T-cell (primary cell): ENCODE measurements at places on chromosomes 13 and 19.

DNA sequence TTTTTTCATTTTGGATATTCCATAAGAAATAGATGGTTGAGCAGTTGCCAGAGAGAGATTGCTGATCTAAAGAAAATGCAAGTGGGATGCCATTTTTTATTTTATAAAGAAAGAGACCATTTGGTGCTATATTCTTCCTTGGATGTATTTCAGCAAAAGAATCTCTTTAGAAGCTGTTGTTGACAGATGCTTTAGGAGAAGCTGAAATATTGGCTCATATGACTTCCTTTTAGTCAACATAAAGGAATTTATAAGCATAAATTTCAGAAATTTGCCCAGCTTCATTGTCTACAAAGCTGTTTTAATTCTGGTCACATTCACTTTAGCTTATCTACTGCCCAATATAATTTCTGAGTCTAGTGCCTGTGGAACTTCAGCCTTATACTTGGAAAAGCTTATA lies 36.9 kb downstream of the POLR1D start:
- no peak for DNase-seq

DNA sequence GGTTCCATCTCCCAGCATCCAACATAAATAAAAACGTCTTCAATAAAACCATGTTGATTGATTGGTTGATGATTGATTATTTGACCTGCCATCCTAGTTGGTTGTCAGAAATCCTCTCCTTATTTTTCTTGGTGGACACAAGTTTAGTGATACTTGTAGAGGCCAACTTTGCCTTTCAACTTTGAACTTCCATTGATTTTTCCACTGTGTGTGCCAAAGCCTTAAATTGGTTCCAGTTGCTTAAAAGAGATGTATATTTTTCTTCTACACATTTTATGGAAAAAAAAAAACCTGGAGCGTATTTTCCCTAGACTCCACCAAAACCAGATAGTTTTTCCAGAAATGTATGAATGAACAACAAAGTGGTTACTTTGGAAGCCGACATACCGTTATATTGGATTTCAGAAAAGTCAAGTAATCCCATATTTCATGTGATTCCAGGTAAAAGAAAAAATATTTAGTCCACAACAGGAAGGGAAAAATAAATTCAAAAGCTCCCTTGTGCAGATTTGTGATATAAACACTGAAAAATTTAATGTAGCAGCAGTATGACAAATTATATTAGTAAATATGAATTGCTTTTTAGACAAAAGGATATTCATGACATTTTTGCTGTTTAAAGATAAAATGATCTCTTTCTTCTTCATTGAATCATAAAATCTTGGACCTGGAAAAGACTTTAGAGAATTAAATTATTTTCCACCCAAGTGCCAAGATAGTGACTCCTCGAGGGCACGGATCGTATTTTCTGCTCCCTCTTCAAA lies 85.2 kb downstream of the MBNL2 start:
- DNase-seq: no peak

GRCh38 chr19:33226550-33227241 lies 1.0 kb upstream of the SLC7A10 start:
- no peak for DNase-seq

GRCh38 chr13:111893607-111894443 lies 173.1 kb upstream of the SOX1 start:
- no peak for DNase-seq

- DNase-seq: no peak
Measured at GRCh38 chr13:92574499-92574898, 652.1 kb upstream of the GPC6 start.

DNA sequence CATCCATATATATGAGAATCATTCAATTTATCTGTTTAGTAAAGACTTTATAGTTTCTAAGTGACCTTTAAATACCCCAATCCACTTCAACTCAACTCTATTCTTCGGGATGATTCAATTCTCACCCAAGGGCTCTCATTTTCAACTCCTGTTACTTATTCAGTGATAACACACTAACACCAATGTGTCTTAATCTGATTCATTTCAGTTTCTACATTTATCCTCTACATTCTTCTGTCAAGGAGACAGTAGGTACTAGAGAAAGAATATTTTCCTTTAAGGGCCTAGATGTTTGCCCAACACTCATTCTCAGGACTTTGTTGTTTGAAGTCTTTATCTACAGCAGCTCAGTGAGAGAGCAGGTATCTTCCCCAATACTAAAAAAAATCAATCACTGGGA lies 7.1 kb downstream of the ARGLU1 start:
- no peak for DNase-seq

DNA sequence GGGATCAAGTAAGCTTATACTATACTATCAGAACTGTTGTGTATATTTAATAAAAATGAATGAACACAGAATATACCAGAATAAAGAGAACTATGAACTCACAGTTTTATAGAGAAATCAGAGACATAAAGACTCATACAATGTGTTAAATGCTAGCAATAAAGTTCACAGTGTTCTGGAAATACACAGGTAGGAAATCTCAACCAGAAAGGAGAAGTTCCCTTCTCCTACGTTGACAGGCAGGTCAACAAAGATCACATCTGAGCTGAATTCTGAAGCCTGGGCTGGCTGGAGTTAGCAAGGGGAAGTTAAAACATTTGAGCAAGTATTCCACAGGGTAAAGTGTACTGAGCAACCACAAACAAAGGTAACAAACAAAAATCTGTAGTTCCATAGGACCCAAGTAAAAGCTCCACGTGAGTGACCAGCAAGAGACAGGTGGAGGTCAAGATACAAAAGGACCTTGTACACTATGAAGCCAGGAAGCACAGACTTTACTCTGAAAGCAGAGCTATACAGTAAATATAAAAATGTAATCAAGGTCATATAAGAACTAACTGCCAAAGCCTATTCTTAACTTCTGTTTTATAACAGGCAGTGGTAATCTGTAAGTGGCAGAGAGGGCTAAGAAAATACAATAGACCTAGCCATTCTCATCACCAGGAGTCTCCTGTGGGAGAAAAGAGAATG lies 13.0 kb downstream of the FBXL3 start:
- DNase-seq: no peak

DNA sequence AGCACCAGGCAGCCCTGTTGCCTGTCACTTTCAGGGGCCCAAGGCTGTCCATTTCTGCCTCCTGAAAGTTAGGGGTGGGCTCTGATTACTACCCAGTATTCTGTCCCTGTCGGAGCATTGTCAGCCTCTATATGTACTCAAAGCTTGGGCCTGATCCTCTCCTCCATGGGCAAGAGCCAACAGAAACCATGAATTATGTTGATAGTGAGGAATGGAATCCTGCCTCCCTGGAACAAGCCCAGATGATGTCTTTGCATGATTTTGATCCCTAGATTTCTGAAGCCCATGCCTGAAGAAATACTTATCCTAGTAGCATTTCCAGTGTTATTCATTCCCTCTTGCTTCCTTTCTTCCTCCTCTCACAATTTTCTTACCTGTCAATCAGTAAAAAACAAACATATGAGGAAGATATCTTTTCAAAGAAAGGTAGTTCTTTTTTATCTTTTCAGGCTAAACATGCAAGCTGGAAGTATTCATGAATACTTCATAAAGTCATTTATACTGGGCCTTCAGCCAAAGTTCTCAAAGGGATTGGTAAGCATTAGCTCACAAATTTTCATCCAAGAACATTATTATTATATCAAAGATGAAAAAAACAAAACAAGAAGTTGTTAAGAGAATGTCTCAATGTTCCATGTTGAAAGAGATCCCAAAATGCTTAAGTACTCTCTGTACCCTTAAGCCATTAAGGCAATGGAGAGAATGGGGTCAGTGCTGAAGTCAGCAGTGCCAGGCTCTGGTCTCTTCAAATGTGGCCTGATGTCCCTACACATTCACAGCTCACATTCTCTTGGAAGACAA lies 171.7 kb downstream of the NHLRC3 start:
- no peak for DNase-seq

DNA sequence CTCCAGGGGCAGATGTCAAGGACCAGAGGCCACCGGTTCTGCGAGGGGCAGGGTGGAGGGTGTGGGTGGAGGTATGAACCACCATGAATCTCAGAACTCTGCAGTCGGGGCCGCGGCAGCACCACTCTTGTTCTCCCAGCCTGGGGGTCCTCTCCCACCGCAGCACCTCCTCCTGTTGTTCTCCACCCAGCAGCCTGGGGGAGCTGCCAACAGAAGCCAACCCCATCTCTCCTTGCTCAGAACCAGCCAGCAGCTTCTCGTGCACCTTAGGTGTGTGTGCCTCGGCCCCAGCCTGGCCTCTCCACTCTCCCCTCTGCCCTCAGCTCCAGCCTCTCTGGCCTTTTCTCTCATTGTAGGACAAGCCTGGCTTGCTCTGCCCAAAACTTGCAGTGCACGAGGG lies 31.9 kb upstream of the CCNE1 start:
- DNase-seq: no peak

GRCh38 chr13:29105779-29106178 lies 285.6 kb downstream of the MTUS2 start:
- no peak for DNase-seq

GRCh38 chr19:50580240-50580639 lies 12.0 kb upstream of the LRRC4B start:
- DNase-seq: no peak

DNA sequence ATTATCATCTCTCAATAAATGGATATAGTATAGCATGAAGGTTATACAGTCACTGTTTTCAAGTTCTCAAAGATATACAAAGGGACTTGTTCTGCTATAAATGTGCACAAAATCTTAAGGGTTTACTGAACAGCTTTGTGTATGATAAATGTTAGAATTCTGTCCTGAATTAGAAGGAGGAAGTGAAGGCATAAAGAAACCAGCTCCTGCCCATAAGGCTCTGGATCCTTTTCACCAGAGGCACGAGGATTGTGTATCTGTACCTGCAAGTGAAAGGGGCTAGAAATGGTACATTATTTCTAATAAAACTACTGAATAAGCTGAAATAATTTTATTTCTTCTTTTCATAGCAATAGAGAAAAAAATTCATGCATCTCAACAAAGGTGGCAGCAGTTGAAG lies 32.4 kb downstream of the PHF11 start:
- no peak for DNase-seq

GRCh38 chr13:37797631-37798030 lies 71.9 kb downstream of the TRPC4 start:
- DNase-seq: no peak

DNA sequence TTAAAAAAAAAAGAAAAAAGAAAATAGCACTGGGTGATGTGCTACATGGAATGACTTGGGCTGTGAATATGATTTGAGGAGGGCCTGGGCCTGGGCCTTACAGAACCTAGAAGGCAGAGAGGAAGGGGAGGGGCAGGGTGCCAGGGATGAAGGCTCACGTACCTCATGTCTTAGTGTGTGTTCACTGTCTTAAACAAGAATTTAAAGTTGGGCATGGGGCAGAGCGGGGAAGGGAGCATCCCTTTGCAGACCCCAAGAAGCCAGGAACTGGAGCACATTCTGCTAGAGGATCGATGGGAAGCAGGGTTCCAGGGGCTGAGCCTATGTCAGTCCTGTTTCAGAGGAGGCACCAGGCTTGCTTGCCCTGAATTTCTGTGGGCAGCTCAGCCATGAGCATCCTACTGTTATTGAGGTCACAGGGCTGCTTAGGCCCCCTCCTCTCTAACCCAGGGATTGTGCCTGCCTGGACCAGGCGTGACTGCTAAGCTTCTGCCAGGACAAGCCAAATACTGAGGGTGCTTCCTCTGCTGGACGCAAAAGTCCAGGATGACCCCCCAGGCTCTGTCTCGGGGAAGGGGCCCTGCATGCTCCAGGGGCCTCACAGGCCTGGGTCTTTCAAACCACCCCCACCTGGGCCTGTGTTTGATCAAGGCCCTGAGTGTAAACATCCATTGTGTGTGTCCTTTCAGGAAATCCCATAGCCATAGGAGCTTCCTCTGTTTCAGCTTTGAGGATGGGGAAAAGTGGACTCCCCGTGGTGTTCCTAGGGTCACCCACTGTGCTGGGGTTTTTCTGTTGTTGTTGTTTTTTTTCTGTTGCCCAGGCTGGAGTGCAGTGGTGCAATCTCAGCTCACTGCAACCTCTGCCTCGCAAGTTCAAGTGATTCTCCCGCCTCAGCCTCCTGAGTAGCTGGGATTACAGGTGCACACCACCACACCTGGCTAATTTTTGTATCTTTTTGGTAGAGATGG lies 4.8 kb downstream of the LSR start:
- no peak for DNase-seq

- no peak for DNase-seq
Measured at GRCh38 chr19:30011051-30011578, 69.1 kb downstream of the URI1 start.

DNA sequence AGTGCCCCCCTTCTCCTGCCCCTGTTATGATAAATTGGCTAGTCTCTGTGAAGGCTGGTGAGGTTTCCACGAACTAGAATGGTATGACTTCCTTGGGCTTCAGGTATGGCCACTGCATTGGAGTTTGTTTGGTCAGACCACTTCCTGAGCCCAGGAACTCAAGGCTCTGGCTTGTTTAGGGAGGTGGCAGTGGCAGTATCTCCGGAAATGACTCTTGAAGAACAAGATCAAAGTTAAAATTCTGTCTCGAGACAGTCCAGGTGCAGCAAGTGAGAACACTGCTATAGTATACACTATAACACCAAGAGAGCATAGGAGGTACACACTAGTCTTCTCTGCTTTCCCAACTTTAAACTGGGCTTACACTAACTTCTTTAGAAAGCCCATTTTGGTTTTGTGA lies 309.1 kb downstream of the KLF12 start:
- no peak for DNase-seq

- no peak for DNase-seq
Measured at GRCh38 chr13:39249982-39250381, 211.7 kb downstream of the NHLRC3 start.
